ENCODE measurements at places on chromosomes 16 and 17.

DNA sequence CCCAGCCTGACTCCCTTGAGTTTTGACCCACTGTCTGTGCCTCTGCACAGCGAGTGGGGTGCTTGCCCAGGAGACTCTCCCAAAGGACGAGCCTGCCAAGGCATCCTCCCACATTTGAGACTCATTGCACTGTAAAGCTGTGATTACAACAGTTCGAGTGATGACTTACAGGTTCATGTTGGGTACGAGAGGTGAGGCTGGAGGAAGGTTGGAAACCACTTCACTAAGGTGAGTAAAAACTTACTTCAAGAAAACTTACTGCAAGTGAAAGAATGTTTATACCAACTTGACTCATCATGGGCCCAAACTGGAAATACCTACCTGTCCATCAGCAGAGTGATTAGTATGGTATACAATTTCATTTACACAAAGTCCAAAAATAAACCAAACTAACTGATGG, 360.1 kb upstream of the CDH11 start:
- DNase-seq, result no peak

GRCh38 chr16:53094013-53094630, 39.3 kb downstream of the CHD9 start:
- DNase-seq, result no peak

GRCh38 chr17:9269350-9270035, 248.2 kb downstream of the NTN1 start:
- no peak for DNase-seq

- DNase-seq, result peak; percentile 45
These were observed 27.1 kb downstream of the ARSG start for GRCh38 chr17:68318103-68318991.

GRCh38 chr16:24839347-24839972, 6.3 kb upstream of the SLC5A11 start:
- no peak for DNase-seq

GRCh38 chr17:40490289-40490853, 11.1 kb downstream of the TNS4 start:
- DNase-seq, result peak; percentile 57

DNA sequence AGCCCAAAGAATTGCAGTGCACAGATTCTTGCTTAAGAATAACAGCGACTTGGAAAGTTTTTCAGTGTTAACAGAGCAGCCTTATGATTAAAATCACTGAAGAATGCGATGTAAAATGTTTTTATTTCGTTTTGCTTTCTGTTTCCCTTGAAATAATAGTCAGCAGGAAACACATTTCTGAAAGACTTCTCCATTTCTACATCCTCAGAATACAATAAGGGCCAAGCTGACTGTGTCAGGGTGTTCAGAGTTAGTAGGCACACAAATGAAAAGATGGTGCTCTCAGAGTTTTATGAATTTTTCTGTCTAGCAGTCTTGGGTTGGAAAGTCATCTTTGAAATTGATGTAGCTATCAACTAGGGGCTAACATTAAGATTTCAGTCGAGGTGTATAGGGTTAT, 582.9 kb upstream of the RBFOX1 start:
- no peak for DNase-seq

DNA sequence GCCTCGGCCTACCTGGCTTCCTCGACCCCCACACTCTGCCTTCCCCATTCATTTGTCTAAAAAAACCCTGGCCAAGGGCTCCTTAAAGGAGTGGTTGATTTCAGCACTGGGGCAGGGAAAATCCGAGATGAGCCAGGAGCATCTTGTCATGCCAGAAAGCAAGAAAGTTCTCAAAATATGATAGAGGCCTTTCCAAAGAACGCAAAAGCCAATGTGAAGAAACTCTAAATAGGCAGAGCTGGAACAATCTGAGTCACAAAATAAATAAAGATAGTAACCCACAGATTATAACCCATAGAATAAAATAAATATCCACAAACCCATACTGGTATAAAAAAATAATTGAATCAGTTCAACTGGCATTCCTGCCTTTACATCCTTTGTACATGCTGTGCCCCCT, 192.3 kb upstream of the SALL1 start:
- peak; percentile 11 for DNase-seq

DNA sequence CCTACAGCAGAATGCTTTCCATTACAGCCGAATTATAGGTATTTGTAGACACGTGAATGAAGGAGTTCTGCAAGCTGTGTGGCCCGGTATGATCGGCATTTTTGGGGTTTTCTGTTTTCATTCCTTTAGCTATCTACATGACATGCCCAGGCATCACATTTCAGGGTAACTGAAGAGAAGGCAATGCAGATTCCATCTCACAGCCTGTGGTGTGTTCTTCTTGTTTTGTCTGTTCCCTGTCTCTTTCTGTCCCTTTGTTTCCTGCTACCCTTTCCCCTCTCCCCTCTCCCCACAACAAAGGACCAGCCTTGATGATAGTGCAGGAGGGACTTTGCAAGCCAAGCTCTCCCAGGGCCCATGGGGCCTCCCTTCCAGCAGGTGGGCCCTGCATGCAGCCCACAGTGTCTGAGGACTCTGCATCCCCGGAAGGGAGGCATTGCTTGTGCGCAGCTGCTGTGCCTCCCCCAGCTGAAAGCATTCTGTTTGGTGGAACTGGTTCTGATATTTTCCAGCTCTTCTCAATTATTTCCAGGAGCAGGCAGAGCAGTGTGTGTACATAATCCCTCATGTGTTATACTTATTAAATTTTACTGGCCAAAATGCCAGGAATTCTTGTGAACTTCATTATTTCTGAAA, 207.4 kb downstream of the RPTOR start:
- DNase-seq, result peak; percentile 45

DNA sequence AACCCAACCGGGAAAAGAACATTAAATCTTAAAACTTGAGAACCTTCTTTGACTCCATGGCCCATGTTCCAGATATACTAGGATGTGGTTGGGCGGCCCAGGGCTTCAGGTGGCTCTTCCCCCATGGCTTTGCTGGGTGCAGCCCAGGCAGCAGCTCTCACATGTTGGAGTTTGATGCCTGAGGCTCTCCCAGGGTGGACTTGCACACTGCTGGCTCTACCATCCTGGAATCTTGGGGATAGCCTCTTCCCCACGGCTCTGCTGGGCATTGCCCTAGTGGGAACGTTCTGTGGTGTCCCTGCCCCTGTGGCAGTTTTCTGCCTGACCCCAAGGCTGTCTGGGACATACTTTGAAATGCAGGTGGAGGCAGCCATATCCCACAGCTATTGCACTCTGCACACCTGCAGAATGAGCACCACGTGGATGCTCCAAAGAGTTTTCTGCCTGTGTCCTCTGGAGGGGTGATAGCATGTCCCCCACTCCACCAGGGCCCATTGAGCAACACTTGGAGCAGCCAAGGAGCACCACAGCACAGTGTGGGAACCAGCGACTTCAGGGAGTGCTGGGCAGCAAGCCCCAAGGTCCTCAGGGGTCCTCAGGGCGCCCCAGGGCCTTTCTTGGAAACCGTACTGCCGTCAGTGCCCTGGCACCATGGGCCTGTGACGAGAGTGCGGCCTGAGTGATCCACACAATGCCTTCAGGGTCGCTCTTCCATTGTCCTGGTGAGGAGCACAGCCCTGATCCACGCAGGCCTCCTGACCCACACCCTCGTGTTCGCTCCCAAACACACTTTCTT, 70.8 kb downstream of the GOSR1 start:
- DNase-seq, result no peak

DNA sequence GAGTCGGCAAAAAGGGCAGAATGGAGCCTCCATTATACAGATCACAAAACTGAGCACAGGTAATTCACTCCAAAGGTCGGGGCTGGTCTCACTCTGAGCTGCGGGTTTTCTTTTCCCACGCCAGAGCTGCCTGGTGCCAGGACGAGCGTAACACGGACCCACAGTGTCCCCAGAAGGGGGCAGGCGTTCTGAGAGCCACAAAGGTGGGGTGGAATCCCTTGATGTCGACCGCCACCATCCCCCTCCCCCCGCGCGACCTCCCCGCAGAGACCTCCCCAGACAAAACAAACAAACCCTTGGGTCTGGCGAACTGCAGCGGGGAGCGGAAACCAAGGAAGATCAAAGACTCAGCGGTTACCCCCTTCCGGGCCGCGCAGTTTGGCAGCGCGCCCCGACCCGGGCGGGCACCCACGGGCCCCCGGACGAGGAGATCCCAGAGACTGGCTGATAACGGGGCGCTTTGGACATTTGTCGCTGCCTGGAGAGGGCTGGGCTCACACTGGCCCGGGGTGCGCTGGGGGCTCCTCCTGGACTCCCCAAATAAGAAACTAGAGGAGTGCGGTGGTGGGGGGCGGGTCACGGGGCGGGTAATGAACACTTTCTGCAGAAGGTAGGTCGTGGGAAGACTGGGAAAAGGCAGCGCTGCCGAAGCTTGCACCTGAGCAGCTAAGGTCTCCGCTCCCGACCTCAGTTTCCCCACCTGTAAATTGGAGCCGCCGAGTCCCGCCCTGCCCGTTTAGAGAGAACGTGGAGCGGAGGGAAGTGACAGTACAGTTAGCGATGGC, 664 bp upstream of the NKD1 start:
- DNase-seq, result no peak

GRCh38 chr16:73086108-73086507, 38.2 kb upstream of the ZFHX3 start:
- DNase-seq, result no peak

GRCh38 chr17:38883592-38884526, 14.0 kb downstream of the LASP1 start:
- no peak for DNase-seq

- DNase-seq, result no peak
These were observed 84.3 kb downstream of the MARCHF10 start for GRCh38 chr17:62723842-62724241.

DNA sequence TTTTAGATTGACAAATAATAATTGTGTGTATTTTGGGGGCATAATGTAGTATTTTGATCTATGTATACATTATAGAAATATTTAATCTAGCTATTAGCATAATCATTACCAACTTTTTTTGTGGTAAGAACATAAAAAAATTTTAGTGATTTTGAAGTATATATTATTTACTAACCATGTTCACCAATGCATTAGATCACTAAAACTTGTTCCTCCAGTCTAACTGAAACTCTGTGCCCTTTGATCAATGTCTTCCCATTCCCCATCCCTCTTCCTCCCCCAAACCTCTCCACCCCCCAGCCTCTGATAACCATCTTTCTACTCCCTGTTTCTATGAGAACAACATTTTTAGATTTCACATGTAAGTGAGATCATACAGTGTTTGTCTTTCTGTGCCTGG, 8.5 kb downstream of the EFCAB13 start:
- DNase-seq, result no peak

DNA sequence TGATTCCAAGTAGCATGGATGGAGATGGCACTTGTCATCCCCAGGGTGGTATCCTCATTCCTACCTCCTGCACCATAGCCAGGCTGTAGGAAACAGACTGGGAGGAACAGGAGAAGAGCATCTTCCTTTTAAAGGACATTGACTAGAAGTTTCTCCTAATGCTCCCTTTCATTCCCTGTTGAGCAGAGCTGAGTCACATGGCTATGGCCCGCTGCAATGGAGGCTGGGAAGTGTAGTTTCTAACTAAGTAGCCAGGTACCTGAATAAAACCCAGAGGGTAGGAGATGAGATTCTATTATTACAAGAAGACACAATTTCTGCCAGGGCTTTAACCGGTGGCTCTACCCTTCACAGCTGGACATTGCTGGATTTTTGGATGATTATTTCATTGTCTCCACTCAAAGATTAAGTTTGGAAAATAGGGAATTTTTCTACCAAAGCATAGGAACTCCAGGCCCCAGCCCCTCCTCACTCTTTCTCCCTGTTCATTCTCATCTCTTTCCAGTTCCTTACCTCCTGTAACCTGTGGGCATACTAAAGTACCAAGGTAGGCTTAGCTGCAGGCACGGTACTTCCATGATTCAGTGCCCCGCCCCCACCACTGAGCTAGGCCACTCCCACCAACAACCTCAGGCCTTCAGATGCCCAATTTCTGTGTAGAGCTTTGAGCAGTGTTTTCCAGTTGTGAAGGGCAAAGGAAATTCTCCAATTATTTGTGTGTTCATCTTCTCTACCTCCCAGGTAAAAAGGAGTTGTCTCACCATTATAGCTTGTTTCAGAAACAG, 378.3 kb downstream of the CDH13 start:
- DNase-seq, result no peak

- DNase-seq, result no peak
These were observed 119.4 kb downstream of the USP31 start for GRCh38 chr16:23029733-23030420.

GRCh38 chr16:78195797-78196196, 96.3 kb downstream of the WWOX start:
- no peak for DNase-seq

GRCh38 chr17:57508671-57509070, 236.4 kb downstream of the CCDC182 start:
- no peak for DNase-seq

- DNase-seq, result no peak
These were observed 91.3 kb downstream of the TBC1D16 start for GRCh38 chr17:79944251-79944812.

GRCh38 chr16:55574811-55575210, 8.3 kb downstream of the CAPNS2 start:
- no peak for DNase-seq

DNA sequence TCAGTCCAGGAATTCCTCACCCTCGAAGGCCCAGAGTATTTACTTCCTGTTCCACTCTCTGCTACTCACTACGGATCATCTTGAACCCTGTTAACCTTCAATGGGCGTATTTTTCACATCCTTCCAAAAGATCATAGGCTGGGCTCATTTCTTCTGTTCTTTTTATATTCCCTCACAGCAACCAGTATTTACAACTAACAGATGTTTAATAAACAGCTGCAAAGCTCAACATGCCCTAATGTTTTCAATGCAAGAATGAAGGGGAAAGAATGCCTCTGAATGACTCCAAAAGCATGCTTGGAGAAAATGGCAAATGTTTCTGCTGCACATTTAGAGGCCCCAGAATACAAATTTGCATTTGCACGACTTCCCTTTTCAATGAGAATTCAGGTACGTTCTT, 174.9 kb downstream of the ZFHX3 start:
- no peak for DNase-seq

DNA sequence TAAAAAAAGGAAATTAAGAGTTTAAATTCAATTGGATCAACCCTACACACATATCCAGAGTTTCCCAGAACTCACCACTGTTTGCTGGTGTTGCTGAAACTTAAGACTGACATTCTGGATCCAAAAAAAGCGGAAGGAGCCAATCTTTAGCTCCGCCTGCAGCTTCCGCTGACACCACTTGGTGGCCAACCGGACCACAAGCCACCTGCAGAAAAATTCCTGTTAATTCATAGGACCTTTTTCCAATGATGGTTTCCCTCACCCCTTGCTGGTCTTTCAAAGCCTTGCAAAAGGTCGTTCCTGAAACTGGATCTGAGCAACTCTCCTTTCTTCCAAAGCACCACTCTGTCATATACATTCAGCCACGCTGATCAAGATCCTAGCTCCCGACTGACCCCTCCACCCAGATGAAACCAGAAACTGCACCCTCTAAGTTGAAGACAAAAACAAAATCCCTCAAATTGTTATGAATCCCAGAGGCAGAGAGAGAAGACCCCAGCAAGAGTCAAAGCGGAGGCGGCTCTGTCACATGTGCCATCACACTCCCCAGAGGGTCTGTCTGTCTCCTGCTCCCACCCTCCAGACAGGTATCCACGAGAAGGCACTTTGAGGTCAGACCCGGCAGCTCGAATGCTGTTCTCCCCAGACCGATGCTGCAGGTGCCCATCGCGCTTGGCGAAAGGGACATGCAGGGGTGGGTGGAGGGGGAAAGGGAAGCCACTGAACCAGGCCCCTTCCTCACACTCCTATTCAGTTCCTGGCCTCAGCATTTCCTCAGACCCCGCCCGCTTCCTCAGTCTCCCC, 773 bp downstream of the BLTP2 start:
- DNase-seq, result peak; percentile 82

Measured in adipocyte (in vitro differentiated cells).